Esophagus squamous epithelium (tissue), 5 donors: ENCODE measurements at places on chromosomes 1 and 21. TPM values are rescaled to one million over a fixed set of nuclear protein-coding genes. Genes with fewer than 3 reads are reported as not detected.
A peak's percentile ranks its signal among the peaks of the same experiment; 100 is the strongest.

GRCh38 chr1:53153752-53154151 lies 11.3 kb upstream of the SLC1A7 start:
- H3K27me3 ChIP-seq: no peaks in the 10 kb centered on the region
- H3K4me1 ChIP-seq: no peaks in the 10 kb centered on the region
- no peak for DNase-seq
- no peak overlapping the region for H3K4me3 ChIP-seq
- no peaks in the 10 kb centered on the region for H3K36me3 ChIP-seq

DNA sequence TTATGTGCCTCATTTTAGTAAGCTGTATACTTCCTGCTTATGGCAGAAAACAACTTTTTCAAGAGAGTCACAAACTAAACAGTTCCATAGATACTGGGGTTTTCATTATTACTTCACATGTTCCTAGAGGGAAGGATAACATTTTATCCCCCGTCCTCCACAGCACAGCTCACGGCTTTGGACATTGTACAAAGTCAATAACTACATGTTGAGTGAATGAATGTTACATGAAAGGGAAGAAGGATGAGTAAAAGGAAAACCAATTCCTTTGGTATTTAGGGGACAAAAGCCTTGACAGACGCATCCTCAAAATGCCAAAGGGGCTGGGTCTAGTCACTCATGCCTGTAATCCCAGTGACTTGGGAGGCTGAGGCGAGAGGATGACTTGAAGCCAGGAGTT lies 14.8 kb downstream of the PI4KB start:
- H3K36me3 ChIP-seq: peaks cover 10% of the 10 kb centered on the region
- H3K27ac ChIP-seq: peak overlapping the region; percentile 88
- no peaks in the 10 kb centered on the region for H3K27me3 ChIP-seq

SERINC2 gene
- 91.2 TPM for total RNA-seq

DNA sequence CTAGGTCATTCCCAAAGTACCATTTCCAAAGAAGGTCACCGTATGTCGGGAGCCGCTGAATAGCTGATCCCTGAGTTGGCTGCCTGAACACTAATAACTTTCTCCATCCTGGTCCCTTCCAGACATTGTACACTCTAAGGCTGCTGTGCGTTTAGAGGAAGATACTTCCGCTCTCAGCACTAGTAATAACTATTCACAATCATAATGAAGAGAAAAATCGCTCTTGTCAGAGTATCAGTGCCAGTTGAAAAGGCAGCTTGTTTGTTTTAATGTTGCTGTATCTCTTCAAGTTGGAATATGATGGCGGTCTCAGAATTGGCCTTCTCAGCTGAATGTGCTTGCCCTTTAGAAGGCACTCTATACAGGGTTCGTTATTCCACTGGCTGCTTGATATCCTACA lies 43.5 kb downstream of the TGFB2 start:
- no peak for DNase-seq
- H3K36me3 ChIP-seq: no peaks in the 10 kb centered on the region
